ENCODE measurements at places on chromosomes 3 and 15. TPM values are rescaled to one million over a fixed set of nuclear protein-coding genes. Genes with fewer than 3 reads are reported as not detected.

The SLC22A13 gene
- not detected for total RNA-seq

The LXN gene
- total RNA-seq = not detected

The SH3GL3 gene
- total RNA-seq = not detected

The ZIC1 gene
- not detected for total RNA-seq

The TMEM42 gene
- 5.0 TPM for total RNA-seq

The GRM7 gene
- total RNA-seq = not detected

The THRB gene
- 22.7 TPM for total RNA-seq

The NRROS gene
- total RNA-seq = not detected

The HRG gene
- total RNA-seq = not detected

The GAP43 gene
- total RNA-seq = not detected

The TBCCD1 gene
- total RNA-seq = 20.1 TPM

The PCSK6 gene
- 42.5 TPM for total RNA-seq

The LTF gene
- not detected for total RNA-seq

The RPSA gene
- 1,960 TPM for total RNA-seq

The C3orf85 gene
- not detected for total RNA-seq

The SLC27A2 gene
- total RNA-seq = 12.3 TPM

The GOLGA8S gene
- total RNA-seq = not detected

The ALPK3 gene
- total RNA-seq = 0.03 TPM

The CGNL1 gene
- total RNA-seq = 15.6 TPM

The SERPINI2 gene
- not detected for total RNA-seq

The DLL4 gene
- total RNA-seq = 0.20 TPM

The MESP2 gene
- not detected for total RNA-seq

The LRRC3B gene
- total RNA-seq = not detected

The CNTN6 gene
- not detected for total RNA-seq

The PLA2G4F gene
- not detected for total RNA-seq

The EFCC1 gene
- not detected for total RNA-seq

The MELTF gene
- total RNA-seq = 3.2 TPM

The LEKR1 gene
- total RNA-seq = 1.5 TPM

The XCR1 gene
- total RNA-seq = not detected

The CPNE4 gene
- not detected for total RNA-seq

The UQCC5 gene
- total RNA-seq = 33.7 TPM

The GPR160 gene
- total RNA-seq = 14.0 TPM

The SOX14 gene
- total RNA-seq = not detected

The PCOLCE2 gene
- total RNA-seq = 2.0 TPM

The SH2D7 gene
- total RNA-seq = not detected

The C2CD4B gene
- not detected for total RNA-seq

The CX3CR1 gene
- not detected for total RNA-seq

The ASB14 gene
- not detected for total RNA-seq

The ACKR4 gene
- not detected for total RNA-seq

The ADIPOQ gene
- not detected for total RNA-seq

The GPR62 gene
- not detected for total RNA-seq

The RAB6B gene
- total RNA-seq = not detected

The INSYN1 gene
- not detected for total RNA-seq

The HMCES gene
- total RNA-seq = 37.5 TPM

The CHL1 gene
- not detected for total RNA-seq

The CCDC39 gene
- not detected for total RNA-seq

The FETUB gene
- 2.1 TPM for total RNA-seq

The ITIH1 gene
- total RNA-seq = 12.3 TPM

The RPLP1 gene
- 817 TPM for total RNA-seq

The DUOXA2 gene
- not detected for total RNA-seq

The CLDN18 gene
- not detected for total RNA-seq

The EFCAB12 gene
- 0.11 TPM for total RNA-seq

The WDR76 gene
- total RNA-seq = 11.1 TPM

The TGM5 gene
- 0.22 TPM for total RNA-seq

Data from HepG2 (cell line).